ENCODE measurements at places on chromosomes 7 and 10. TPM values are rescaled to one million over a fixed set of nuclear protein-coding genes. Genes with fewer than 3 reads are reported as not detected.

CD36 gene
- total RNA-seq: 0.34 TPM

MYOZ1 gene
- total RNA-seq: 1.9 TPM

MYL10 gene
- total RNA-seq: not detected

PBLD gene
- total RNA-seq: 3.2 TPM

AZGP1 gene
- not detected for total RNA-seq

FAM131B gene
- 20.1 TPM for total RNA-seq

TET1 gene
- 67.3 TPM for total RNA-seq

DNA sequence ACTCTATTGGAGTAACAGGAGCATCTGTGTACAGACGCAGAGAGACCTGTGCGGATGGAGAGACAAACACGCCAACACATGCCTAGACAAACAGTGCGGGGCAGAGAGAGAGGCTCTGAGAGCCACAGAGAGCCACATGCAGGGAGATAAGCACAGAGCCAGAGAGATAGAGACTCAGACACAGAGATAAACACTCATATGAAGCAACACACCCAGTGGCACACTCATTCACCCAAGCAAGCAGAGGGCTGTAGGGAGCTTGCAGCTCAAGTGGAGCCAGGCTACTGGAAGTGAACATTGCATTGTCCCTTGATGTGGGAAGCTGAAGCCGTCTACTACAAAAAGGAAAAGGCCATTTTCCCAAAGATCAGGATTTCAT, 46.6 kb upstream of the PODXL start:
- peaks cover 83% of the 10 kb centered on the region for H3K4me1 ChIP-seq
- no peak overlapping the region for H3K4me3 ChIP-seq
- no peak overlapping the region for H3K27ac ChIP-seq
- no peak for DNase-seq

GRCh38 chr7:122628651-122629411, 70.1 kb downstream of the RNF133 start:
- H3K36me3 ChIP-seq: no peaks in the 10 kb centered on the region
- no peak overlapping the region for H3K4me3 ChIP-seq
- no peak overlapping the region for H3K27ac ChIP-seq
- H3K27me3 ChIP-seq: no peaks in the 10 kb centered on the region
- no peak for DNase-seq
- no peaks in the 10 kb centered on the region for H3K4me1 ChIP-seq

GRCh38 chr7:116377721-116378120, 121.8 kb upstream of the CAV2 start:
- no peak overlapping the region for H3K27ac ChIP-seq
- peaks cover 19% of the 10 kb centered on the region for H3K4me1 ChIP-seq
- peak; percentile 72 for DNase-seq
- no peaks in the 10 kb centered on the region for H3K27me3 ChIP-seq

- no peaks in the 10 kb centered on the region for H3K27me3 ChIP-seq
- H3K4me1 ChIP-seq: no peaks in the 10 kb centered on the region
- no peaks in the 10 kb centered on the region for H3K36me3 ChIP-seq
- H3K4me3 ChIP-seq: no peak overlapping the region
Observed at GRCh38 chr10:12826800-12827372, 174.6 kb downstream of the CCDC3 start.

DNA sequence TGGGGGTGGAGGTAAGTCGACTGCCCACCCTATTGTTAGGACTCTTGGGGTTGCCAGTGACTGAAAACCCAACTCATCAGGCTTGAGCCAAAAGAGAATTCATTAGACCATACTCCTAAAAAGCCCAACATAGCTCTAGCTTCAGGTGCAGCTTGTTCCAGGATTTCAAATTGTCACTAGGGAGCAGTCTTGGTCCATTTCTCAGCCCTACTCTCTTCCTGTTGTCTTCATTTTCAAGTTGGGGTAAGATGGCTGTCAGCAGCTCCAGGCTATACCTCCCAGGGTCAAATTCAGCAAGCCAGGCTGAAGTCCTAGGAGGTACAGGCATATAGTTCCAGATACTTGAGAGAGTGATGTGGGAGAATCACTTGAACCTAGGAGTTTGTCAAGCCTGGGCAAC, 14.9 kb upstream of the COL13A1 start:
- H3K27me3 ChIP-seq: peaks cover 17% of the 10 kb centered on the region
- DNase-seq: peak; percentile 23
- no peaks in the 10 kb centered on the region for H3K36me3 ChIP-seq
- H3K4me3 ChIP-seq: no peak overlapping the region
- no peaks in the 10 kb centered on the region for H3K4me1 ChIP-seq
- no peak overlapping the region for H3K27ac ChIP-seq
